HepG2 (cell line): ENCODE measurements at places on chromosomes 7 and 10.
A peak's percentile ranks its signal among the peaks of the same experiment; 100 is the strongest.

DNA sequence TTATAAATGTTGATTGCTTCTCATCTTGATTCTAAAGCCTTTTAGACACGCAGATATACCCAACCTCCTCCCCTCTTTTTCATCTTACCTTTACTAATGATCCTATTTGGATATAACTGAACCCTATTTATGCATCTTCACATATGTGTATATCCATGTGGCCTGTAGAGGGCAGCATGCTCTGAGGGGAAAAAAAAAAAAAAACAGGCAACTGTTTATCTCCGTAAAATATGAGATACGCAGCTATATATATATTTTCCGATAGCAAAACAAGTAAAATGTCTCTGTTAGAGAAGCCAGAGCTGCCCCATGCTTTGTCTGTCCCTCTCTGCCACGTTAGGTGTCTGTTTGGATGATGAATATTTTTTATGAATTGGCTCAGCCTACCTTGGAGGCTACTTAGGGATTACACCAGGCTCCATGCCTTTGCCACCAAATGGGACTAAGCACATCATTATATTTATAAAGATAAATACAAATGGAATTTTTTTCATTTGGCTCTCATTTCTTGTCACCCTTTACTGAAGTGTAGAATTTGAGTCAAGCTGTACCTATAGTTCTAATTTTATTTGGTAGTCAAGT is 174.8 kb upstream of the FZD1 start:
- peak; percentile 16 for DNase-seq

GRCh38 chr10:11036424-11037011 is 18.8 kb downstream of the CELF2 start:
- DNase-seq: peak; percentile 11

GRCh38 chr7:105141068-105141467 is 127.1 kb downstream of the KMT2E start:
- peak; percentile 21 for DNase-seq

DNA sequence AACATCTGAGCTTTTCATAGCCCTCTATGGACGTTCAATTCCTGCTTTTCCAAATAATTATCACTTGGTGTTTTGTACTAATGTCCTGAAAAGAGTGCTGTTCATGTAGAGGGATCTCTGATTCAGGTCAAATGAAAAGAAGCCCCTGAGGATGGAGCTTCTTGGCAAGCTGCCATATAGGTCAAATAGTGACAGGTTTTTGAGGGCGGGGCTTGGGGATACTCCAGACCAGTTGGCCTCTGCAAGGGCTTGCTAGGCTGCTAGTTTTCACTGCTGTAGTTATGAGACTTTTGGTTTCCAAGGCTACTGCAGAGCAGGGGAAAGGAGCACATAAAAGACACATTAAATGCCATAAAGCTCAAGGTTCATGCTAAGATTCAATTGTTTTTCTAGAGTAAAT is 257.2 kb upstream of the CACNA2D1 start:
- no peak for DNase-seq

DNA sequence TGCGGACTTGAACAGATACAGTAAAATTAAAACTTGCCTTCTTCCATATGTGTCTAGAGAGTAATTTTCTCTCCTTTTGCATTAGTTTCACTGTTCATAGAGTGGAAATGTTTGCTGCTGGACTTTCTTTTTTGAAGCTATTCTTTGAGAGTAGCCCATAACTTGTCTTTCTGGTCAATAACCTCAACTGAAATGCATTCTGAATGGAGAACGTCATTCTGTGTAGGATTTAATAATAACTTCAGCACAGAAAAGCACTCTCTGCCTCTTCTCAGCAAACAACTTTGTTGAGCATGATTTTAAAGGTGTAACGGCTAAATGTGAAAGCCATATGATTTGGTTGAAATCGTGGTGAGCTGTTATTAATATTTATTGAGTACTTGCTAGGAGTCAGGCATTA is 111.8 kb downstream of the CUX1 start:
- no peak for DNase-seq

DNA sequence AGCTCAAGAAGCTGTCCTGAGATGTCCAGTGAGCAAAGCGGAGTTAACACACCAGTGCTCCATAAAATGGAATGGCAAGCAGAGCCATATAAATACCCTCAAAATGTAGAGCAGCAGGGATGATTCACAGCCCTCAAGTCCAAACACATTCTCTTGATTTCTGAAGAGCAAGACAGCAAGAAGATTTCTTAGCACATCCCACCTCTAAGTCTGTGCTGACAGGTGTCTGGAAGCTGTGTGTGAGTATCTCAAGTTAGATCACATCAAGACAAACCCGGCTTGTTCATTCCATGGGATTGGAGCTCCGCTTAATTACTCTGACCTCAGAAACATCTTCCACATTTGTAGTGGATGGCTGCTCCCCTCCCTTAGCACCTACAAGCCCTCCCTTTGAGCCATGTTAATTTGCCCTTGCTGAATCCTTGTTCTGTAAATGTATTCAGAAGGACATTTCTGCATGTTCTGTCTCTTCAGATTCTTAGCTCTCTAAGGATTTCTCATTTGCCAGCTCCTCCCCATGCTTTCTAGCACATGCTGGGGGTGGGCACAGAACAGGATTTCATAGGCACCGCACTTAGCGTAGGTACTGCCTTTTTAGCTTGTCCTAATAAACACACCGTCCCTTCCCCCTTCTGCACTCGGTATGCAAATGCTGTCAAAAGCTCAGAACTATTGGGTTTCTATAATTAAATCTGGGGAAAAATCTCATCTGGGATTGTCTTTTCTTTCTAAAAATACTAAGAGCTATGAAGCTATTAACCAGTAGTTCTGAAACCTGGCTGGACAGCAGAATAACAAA is 112.7 kb downstream of the CPXM2 start:
- no peak for DNase-seq

DNA sequence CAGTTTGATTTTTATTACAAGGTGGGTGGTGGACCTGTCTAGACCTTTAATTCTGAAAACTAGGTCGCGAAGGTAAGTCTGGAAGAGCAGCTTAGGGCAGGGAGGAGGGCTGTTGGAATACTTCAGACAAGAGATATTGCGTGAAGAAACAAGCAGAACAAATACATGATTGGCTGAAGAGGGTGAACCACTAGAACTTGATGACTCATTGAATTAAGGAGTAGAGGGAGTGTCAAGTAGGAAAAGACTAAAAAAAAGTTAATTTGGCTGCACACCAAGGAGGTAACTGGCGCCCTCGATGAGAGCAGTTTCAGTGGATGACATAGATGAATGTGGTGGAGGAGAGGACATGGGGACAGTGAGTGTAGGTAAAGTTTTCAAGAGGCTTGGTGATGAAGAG is 41.3 kb downstream of the WNT2 start:
- no peak for DNase-seq
